NCI-H2081 treated with DMSO at 0.1 percent for 48 hours (cell line): ENCODE measurements at places on chromosomes 12 and 14.

DNA sequence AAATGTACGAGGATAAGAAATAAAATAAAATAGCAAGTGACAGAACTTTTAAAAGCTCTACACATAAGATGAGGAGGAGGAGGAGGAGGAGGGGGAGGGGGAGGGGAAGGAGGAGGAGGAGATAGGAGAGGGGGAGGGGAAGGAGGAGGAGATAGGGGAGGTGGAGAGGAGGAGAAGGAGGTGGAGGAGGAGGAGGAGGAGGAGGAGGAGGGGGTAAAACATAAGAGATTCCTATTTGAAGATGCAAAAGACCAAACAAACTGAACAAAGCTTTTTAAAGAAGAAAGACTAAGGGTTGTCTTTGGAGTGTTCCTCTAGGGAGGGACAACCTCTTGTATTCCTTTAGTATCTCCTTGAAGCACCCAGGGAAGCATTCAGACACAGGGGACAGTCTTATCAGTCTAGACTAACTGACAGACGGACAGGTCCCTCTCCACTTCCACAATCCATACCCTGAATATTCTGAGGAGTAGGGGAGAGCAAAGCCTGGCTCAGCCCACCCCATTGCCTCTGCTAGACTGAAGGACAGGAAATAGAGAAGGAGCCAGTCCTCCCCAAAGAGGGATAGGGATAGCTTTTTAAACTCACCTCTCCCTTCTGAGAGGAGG lies 12.9 kb downstream of the TC2N start:
- no peak for DNase-seq

DNA sequence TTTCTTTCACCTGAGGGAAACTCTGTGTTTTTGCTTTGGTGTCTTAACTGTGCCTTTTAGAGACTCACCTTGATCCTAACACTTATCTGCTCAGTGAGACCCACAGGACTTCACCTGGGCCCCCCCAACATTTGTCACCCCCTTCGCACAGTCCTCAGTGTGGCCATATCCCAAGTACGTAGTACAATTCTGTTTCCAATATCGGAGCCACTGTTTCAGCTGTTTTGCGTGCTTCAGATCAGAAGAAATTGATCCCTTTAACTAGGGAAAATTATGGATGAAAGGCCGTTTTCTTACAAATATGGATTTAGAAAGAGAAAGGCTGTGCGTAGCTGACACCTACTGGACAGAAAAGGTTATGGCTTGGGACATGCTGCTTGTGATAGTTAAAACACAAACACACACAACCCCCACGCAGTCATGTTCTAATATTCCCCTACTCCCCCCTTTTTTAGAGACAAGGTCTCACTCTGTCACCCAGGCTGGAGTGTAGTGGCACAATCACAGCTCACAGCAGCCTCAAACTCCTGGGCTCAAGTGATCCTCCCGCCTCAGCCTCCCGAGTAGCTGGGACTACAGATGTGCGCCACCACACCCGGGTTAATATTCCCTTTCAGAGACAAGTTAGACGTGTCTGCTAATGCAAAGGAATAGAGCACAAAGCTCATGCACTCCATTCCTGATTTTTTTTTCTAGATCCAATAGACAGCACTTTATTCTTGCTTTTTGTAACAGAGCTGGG lies 3.6 kb upstream of the SLC7A8 start:
- no peak for DNase-seq

GRCh38 chr12:69497308-69498026 lies 27.3 kb downstream of the FRS2 start:
- no peak for DNase-seq

DNA sequence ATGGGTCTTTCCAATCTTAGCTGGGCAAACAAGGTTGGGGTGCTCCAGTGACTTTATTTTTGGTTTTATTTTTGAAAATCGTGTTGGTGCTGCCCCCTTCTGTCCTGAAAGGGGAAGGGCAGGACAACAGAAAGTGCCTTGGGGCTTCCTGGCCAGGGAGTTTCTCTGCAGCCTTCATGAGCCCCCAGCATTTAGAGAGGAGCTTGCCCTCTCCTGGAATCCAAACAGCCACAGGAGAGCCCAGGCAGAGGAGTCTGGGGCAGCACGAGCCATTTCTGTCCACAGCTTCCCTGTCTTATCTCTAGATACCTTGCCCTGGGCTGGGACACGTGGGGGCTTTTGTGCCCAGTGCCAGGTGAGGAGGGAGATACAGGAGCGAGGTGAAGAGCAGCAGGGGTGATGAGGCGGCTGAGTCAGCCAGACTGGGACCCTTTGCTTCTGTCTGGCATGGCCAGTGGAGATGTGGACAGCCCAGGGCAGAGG lies 4.4 kb upstream of the C1RL start:
- DNase-seq = no peak

GRCh38 chr12:79156846-79157463 lies 292.4 kb downstream of the SYT1 start:
- DNase-seq = no peak

- DNase-seq = no peak
Observed at GRCh38 chr12:120119271-120119973, 2.9 kb upstream of the RAB35 start.

DNA sequence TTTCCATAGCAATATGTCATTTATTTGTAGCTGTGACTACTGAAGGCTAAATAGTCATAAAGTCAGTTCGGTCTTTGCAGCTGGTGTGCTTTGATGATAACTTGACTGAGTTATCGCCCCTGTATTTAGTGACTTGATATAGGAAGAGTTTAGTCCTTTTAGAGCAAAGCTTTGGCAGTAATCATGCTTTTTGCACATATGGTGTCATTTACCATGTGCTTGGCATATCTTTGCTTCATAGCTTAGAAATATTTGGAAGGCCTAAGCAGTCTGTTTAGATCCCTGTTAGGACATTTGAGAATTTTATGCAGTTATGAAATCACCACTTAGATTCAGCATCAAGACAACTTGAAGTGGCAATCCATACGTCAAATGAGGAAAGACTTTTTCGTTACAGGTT lies 31.6 kb downstream of the POLR3B start:
- DNase-seq = no peak

- DNase-seq = no peak
Observed at GRCh38 chr12:20576528-20576927, 118.6 kb upstream of the SLCO1C1 start.

DNA sequence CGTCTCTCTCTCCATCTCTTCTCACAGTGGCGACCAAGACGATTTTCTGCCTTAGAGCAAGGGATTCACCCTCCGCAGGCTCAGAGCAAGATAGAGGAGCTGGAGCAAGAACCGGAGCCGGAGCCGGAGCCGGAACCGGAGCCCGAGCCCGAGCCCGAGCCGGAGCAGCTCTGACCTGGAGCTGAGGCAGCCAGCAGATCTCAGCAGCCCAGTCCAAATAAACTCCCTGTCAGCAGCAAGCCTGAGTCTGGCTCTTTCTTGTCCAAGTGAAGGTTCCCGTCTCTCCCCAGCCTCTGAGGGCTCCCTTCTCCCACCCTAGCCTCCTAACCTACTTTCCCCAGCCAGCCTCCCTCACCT lies 5.9 kb downstream of the LAG3 start:
- no peak for DNase-seq
